ENCODE measurements at places on chromosomes 16 and 17. TPM values are rescaled to one million over a fixed set of nuclear protein-coding genes. Genes with fewer than 3 reads are reported as not detected.

DNA sequence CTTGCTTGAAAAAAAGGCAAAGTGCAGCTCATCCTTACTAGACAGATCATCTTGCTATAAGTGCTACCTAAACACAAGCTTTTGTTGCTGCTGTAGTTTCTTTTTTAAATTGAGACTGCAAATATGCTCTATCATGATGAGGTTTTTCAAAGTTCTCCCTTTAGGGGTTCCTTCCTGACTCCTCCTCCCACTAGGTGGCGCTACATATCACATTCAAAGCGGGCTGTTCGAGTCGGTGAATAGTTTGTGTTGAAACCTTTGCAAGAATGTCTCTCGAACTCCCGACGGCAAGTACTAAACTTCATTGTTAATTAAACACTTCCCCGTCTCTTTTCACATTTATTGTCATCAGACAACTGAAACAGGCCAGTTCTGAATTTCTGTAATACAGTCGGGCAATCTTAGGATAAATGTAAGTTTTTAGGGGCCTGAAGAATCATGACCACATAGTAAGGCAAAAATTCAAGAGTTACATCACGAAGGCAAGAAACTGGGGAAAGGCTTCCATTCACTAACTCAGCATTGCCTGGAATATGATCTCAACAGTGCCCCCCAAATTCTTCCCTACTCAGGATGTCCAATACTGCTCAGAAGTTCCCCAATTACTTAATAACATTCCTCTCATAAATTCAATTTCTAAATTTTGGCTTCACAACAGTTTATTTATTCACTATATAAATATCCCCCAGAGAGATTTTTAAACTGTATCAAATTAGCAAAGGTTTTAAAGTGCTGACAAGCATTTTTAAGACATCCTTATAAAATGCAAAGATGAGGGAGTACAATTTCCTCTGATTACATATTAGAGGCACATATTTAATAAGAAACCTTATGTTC lies 6.7 kb downstream of the HS3ST3A1 start:
- peaks cover 3% of the 10 kb centered on the region for H3K27me3 ChIP-seq
- no peak overlapping the region for H3K27ac ChIP-seq
- H3K4me3 ChIP-seq = no peak overlapping the region
- H3K4me1 ChIP-seq = no peaks in the 10 kb centered on the region

- H3K36me3 ChIP-seq = peaks cover 2% of the 10 kb centered on the region
- peak overlapping the region; percentile 64 for H3K27ac ChIP-seq
- H3K4me3 ChIP-seq = no peak overlapping the region
Observed at GRCh38 chr16:88478889-88479792, 26.1 kb downstream of the ZFPM1 start.

GRCh38 chr17:4199818-4200402 lies 56.9 kb downstream of the CYB5D2 start:
- no peak overlapping the region for H3K4me3 ChIP-seq
- no peaks in the 10 kb centered on the region for H3K27me3 ChIP-seq
- peak; percentile 75 for DNase-seq
- H3K36me3 ChIP-seq = peaks cover 40% of the 10 kb centered on the region
- no peak overlapping the region for H3K27ac ChIP-seq

DNA sequence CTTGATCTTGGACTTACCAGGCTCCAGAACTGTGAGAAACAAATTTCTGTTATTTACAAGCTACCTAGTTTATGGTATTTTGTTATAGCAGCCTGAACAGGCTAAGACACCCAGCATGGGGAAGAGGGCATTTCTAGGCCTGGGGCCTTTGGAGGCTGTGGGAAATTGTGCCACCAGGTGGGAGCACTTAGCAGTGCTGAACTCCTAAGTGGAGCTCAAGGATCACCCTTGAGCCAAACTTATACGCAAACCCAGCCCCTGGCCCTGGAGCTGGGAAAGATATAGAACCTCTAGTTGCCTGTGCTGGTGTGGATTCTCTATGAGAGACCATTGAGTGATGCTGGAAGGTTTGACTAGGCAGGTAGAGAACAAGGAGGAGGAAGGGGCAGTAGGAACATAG lies 36.1 kb downstream of the MIS12 start:
- DNase-seq = no peak
- no peaks in the 10 kb centered on the region for H3K4me1 ChIP-seq
- H3K27me3 ChIP-seq = no peaks in the 10 kb centered on the region
- no peak overlapping the region for H3K27ac ChIP-seq
- H3K36me3 ChIP-seq = peaks cover 62% of the 10 kb centered on the region

- no peak overlapping the region for H3K4me3 ChIP-seq
- H3K36me3 ChIP-seq = no peaks in the 10 kb centered on the region
- H3K27ac ChIP-seq = no peak overlapping the region
- DNase-seq = no peak
- no peaks in the 10 kb centered on the region for H3K27me3 ChIP-seq
Observed at GRCh38 chr17:71484546-71484945, 636.3 kb upstream of the SOX9 start.

DNA sequence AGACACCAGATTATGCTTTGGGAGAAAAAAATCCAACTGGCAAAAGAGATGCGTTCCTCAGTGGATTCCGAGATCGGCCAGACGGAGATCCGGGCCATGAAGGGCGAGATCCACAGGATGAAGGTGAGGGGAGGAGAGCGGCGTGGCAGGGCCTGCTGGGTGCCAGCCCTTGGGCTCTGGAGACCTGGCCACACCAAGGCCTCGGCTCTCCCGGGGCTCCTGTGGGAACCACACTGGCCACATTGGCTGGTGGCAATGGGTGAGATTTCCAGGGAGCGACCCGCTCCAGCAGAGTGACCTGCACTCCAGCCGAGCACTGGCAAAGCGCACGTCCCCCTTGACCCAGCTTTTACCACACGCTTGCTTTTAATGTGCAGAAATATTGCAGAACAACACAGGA lies 11.6 kb upstream of the GAA start:
- H3K36me3 ChIP-seq = no peaks in the 10 kb centered on the region
- peaks cover 2% of the 10 kb centered on the region for H3K4me1 ChIP-seq
- DNase-seq = no peak
- no peaks in the 10 kb centered on the region for H3K27me3 ChIP-seq

- no peak for DNase-seq
- H3K4me1 ChIP-seq = no peaks in the 10 kb centered on the region
- H3K27ac ChIP-seq = no peak overlapping the region
- H3K27me3 ChIP-seq = no peaks in the 10 kb centered on the region
- no peak overlapping the region for H3K4me3 ChIP-seq
Observed at GRCh38 chr16:10787304-10787703, 31.3 kb downstream of the TVP23A start.

DNA sequence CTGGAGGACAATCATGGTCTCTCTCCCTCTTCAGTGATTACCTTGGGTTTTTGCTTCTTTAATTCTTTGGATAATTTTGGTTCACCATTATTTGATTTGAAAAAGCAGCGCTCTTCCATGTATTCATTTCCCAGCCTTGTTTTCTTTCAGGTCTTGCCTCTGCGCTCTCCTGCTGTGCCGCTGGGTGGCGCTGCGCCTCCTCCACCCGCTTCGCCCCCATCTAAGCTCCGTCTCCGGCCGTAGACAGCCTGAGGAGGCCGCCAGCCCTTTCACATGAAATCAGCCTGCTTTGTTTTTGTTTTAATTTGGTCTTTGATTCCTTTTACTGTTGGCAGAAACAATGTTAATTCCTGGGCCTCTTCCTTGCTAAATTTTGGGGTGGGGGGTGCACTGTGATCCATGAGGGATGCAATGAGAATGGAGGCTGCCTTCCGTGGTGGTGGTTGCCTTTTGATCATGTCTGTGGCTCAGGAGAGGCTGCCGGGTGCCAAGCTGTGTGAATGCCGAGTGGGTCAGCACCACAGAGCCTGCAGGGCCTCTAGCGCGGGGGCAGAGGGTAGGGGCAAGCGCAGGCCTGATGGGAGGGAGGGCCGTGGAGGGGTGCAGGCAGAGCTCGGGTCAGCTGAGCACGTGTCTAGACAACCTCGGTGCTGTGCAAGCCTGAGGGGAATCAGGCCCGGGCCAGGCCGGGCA lies 64.1 kb downstream of the PLD6 start:
- H3K4me3 ChIP-seq = no peak overlapping the region
- peaks cover 90% of the 10 kb centered on the region for H3K36me3 ChIP-seq
- no peak overlapping the region for H3K27ac ChIP-seq
- H3K27me3 ChIP-seq = no peaks in the 10 kb centered on the region

- H3K36me3 ChIP-seq = peaks cover 15% of the 10 kb centered on the region
- DNase-seq = peak; percentile 74
- H3K27me3 ChIP-seq = peaks cover 24% of the 10 kb centered on the region
Observed at GRCh38 chr16:3027983-3028715, 4.3 kb downstream of the THOC6 start.

DNA sequence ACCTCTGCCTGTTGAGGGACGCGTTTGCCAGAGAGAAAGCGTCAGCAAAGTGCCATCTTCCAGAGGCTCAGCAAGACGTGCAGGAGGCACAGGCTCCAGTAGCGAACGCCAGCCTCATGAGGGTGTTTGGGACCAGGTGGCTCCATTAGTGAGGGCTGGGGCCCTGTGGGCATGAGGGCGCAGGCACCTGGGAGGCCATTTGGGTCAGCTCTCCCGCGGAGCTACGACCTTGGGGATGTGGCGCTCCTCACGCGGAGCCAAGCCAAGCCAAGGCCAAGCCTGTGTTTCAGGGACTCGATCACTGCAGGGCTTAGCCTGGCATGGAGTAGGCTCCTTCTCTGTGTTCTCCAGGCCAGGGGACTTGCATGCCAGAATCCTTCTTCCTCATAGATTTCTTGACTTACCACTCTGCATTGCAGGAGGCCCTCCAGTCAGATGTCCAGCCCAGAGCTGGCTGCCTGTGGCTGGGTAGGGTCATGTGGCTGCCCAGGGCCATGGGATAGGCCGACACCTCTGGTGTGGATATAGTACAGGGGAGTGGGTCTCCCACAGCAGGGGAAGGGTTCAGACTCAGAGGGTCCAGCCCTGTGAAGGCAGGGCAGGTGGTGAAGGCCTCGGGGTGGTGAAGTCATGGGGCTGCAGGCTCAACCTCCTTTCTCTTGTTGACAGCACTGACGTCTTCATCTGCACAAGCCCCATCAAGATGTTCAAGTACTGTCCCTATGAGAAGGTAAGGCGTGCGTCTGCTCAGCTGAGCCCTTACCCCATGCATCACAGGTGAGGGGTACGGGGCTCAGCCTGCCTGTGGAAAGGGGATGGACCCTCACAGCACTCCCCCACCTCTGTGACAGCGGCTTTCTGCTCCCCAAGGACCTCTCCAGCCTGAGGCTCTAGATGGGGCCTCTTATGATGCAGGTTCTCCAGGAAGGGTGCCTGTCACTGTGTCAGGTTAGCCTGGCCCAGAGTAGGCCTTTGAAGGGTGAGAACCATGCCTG lies 19.6 kb downstream of the NT5M start:
- DNase-seq = no peak
- H3K27me3 ChIP-seq = no peaks in the 10 kb centered on the region
- H3K27ac ChIP-seq = no peak overlapping the region
- no peaks in the 10 kb centered on the region for H3K36me3 ChIP-seq
- no peak overlapping the region for H3K4me3 ChIP-seq
- peaks cover under 1% of the 10 kb centered on the region for H3K4me1 ChIP-seq

- peaks cover 17% of the 10 kb centered on the region for H3K36me3 ChIP-seq
- peaks cover 98% of the 10 kb centered on the region for H3K4me1 ChIP-seq
Observed at GRCh38 chr17:77379832-77380231, 239.1 kb downstream of the SEC14L1 start.

DNA sequence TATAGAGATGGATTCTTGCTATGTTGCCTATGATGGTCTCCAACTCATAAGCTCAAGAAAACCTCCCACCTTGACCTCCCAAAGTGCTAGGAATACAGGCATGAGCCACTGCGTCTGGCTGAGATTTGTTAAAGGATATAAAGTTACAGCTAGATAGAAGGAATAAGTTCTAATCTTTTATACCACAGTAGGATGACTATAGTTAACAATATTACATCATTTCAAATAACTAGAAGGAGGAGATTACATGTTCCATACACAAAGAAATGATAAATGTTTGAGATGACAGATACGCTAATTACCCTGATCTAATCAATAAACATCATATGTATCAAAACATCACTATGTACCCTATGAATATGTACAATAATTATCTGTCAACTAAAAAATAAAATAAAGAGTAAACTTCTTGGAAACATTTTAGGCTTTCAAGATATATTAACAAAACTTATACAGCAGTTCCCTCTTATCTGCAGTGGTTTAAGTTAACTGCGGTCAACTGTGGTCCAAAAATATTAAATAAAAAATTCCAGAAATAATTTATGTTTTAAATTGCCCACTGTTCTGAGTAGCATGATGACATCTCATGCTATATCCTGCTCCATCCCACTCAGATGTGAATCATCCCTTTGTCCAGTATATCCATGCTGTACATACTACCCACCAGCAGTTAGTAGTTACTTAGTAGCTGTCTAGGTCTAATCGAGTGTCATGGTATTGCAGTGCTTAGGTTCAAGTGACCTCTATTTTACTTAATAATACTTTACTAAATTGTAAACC lies 129.2 kb upstream of the NACA2 start:
- DNase-seq = no peak
- H3K27me3 ChIP-seq = no peaks in the 10 kb centered on the region
- H3K4me1 ChIP-seq = no peaks in the 10 kb centered on the region

DNA sequence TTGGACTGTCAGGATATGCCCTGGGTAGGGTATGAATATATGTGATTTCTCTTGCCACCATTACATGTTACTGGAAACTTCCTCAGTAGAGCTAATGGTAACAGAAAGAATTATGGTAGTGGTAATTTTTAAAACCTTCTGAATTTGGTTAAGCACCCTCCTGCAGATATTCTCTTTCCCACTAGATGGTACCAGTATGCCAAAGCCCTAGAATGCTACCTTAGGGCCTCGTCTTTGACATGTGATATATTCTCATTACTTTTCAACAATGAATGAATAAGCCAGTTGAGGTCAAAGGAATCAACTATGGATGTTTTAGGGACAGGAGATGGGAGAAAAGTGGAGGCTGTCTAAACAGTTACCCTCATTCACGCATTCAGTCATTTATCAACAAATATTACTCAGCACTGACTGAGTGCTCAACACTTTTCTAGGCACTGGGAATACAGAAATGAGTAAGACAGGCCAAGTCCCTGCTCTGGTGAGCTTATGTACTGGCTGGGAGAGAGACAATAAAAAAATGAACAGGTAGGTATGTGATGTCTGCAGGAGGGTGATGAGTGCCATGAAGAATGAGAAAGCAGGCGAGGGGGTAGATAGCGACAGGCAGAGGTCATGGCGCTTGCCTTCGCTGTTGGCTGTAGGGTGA lies 14.7 kb downstream of the CDH13 start:
- H3K4me3 ChIP-seq = no peak overlapping the region
- no peaks in the 10 kb centered on the region for H3K4me1 ChIP-seq
- H3K27me3 ChIP-seq = no peaks in the 10 kb centered on the region
- H3K36me3 ChIP-seq = no peaks in the 10 kb centered on the region
- DNase-seq = no peak

- H3K27ac ChIP-seq = no peak overlapping the region
- H3K4me1 ChIP-seq = peaks cover 2% of the 10 kb centered on the region
- no peak overlapping the region for H3K4me3 ChIP-seq
- H3K27me3 ChIP-seq = no peaks in the 10 kb centered on the region
- DNase-seq = no peak
- peaks cover 56% of the 10 kb centered on the region for H3K36me3 ChIP-seq
Observed at GRCh38 chr17:58492238-58493121, 4.3 kb upstream of the HSF5 start.

GRCh38 chr16:84616515-84616914 lies 1.4 kb downstream of the COTL1 start:
- no peaks in the 10 kb centered on the region for H3K27me3 ChIP-seq
- H3K4me3 ChIP-seq = peak overlapping the region; percentile 78
- H3K4me1 ChIP-seq = peaks cover 53% of the 10 kb centered on the region
- no peak overlapping the region for H3K27ac ChIP-seq
- no peak for DNase-seq

- H3K4me3 ChIP-seq = no peak overlapping the region
- no peaks in the 10 kb centered on the region for H3K27me3 ChIP-seq
- H3K4me1 ChIP-seq = no peaks in the 10 kb centered on the region
- DNase-seq = no peak
- no peak overlapping the region for H3K27ac ChIP-seq
Observed at GRCh38 chr16:57373117-57373947, 1.0 kb downstream of the CX3CL1 start.

KRT15 gene
- total RNA-seq = not detected

WDR59 gene
- 73.2 TPM for total RNA-seq

FKBP10 gene
- total RNA-seq = 8.8 TPM

EVPL gene
- total RNA-seq = 1.2 TPM
